ENCODE measurements at places on chromosomes 12 and 14.

- DNase-seq, result no peak
Observed at GRCh38 chr14:34029921-34030334, 79.1 kb upstream of the EGLN3 start.

DNA sequence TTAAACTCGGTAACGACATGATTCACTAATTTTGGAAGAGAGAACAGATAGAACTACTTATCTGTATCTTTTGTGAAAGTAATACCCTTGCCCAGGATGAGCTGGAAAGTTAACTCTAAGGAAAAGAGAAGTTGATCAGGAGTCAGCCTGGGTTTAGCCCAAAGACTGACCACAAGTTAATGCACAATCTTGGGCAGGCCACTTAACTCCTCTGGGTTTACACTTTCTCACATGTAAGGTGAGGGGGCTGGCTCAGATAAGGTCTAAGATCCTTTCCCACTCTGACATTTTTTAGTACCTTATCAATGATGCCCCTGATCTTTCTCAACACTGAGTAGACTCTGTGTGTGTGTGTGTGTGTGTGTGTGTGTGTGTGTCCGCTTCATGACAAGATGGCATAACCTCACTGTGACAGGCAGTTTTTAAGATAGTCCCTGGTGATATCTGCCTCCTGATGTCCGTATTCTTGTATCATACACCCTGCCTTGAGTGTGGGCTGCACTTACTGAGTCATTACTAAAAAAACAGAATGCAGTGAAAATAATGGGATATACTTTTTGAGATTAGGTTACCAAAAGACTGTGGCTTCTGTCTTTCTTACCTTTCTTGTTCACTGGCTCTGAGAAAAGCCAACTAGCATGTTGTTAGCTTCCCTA lies 56.2 kb upstream of the CCDC198 start:
- no peak for DNase-seq

DNA sequence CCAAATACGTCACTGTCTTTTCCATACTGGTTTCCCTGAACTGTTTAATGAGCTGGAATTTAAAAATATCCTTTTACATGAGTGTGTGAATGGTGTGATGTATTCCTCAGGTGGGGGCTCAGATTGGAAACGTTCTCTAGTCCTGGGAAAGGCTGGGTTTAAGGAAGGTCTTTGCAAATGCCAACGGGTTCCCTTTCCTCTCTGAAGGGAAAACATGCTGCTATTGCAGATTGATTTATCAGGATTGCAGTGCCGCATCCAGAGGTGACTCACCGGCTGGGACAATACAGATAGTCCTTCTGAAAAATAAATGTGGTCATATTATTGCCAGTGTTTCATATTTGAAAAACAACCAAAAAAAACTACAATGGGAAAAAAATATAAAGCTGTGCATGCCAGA lies 193.1 kb upstream of the FLRT2 start:
- DNase-seq, result no peak

- DNase-seq, result no peak
Observed at GRCh38 chr12:112105891-112106290, 2.7 kb downstream of the NAA25 start.

DNA sequence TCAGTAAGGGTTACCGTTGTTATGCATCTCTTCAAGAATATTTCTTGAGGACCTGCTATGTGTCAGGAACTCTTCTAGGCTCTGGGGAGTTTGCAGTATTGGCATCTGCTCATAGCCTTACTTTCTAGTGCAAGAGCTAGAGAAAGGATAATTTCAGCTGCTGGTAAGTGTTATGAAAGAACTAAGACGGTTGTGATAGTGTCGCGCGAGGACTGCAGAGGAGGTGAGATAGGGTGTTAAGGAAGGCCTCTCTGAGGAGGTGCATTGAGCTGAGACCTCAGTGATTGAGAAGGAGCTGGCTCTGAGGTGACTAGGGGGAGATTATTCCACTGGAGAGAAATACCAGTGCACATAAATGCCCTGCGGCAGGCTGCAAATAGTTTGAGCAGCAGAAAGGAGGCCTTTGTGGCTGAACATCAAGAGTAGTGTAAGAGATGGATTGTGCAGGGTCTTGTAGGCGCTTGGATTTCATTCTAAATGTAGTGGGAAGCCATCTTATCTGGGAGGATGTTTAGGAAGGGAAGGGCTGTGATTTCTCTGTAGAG lies 824 bp downstream of the DDX55 start:
- no peak for DNase-seq

DNA sequence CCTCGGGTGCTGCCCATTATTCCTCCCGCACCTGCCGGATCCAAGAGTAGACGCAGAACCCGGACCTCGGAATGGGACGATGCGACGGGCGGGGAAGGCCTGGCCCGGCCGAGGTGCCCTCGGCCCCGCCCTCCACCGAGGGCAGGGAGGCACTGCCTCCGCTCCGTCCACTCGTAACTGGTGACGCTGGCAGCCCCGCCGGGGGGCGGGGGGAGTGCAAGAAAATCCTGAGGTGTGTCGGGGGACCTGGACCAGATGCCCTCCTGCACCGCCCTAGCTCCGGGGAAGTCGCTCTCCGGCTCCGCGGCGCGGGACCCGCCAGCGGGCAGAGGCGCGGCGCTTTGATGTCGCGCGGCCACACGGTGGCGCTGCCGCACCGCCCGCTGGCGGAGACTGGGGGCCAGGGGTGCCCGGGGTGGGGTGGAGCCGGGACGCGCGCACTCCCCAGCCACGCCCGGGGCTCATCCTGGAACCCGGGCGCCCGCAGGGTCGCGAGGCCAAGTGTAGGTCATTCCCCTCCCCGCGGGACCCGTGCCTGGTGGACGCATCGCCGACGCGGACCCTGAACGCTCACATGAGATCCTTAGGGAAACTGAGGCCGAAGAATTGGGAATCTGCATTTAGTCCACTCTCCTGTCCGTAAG lies 202.8 kb downstream of the TTC8 start:
- DNase-seq, result peak; percentile 36

- no peak for DNase-seq
Observed at GRCh38 chr12:124583854-124584253, 16.4 kb upstream of the NCOR2 start.

GRCh38 chr12:116009805-116010204 lies 267.7 kb downstream of the MED13L start:
- no peak for DNase-seq

DNA sequence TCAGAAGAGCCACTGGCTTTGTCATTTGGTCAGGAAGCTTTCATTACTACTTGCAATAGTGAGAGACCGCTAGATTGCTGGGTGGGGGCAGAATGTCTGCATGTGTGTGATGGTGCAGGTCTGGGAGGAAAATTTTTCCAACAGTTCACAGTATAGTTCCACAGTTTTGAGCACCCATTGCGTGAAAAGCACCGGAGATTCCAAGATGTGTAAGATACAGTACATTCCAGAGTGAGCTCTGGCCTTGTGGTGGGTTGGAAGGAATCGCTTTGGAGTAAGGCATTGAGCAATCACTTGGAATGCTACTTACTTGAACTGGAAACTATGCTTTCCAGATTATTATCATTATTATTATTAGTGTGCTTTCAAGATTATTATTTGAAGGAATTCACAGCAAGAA lies 47.6 kb upstream of the FRMD6 start:
- no peak for DNase-seq

DNA sequence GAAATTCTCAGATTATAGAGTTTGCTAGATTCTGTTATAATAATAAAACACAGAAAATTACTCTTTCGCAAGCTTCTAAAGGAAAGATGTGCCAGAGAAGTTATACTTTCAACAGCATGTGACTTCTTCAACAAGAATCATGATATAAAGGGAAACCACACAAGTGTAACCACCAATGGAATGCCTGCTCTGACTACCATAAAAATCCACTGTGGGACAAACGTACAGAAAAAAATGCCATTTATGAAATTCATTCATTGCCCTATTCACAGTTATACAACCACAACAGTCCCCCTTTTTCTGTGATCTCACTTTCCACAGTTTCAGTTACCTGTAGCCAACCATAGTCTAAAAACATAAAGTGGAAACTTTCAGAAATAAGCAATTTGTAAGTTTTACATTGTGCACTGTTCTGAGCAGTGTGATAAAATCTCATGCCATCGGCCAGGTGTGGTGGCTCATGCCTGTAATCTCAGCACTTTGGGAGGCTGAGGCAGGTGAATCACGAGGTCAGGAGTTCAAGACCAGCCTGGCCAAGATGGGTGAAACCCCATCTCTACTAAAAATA lies 3.2 kb downstream of the CATSPERB start:
- no peak for DNase-seq

DNA sequence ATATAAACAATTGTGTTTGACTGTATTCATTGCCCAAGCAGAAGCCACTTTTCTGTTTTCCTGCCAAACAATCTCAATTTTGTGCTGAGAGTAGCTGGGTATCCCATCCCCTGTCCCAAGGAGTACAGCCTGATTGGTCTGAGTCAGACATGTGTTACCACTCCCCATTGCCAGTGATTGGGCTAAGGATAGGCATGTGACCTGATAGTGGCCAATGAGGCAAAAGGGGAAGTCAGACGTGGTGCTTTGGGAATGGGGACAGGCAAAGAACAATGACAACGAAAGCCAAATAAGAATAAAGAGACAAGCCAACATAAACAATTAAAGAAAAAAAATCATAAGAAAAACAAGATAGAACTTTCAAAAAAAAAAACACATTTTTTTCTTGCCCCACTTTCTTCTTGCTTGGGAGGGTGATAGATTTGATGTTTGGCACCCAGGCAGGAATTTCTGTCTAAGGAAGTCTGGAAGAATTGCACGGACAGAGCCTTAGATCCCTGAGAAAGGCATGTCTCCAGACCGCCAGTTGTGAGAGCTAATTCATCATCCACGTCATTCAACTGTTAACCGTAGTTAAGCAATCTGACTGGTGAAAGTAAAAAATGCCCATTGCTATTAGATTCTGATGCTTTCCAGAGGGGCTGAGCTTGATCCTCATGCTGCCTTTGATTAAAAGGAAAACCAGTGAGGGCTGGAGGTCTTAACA lies 626.6 kb upstream of the TMEM132C start:
- no peak for DNase-seq

DNA sequence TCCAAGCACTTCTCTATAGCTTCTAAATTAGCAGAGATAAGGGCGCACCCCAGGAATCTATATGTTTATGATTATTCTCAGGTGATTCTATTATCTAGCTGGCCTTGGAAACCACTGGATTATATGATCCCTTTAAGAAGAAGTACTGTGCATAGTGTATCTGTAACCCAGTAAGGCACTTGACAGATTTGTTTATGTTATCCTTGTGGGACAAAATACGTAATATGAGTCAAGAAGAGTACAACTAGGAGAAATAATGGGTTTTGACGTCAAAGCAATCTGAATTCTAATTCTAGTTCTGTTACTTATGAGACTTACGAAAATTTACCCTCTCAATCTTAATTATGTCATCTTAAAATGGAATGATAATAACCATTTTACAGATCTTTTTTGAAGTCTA lies 259.6 kb upstream of the NAV3 start:
- DNase-seq, result no peak

GRCh38 chr12:60010486-60010885 lies 414.7 kb downstream of the SLC16A7 start:
- no peak for DNase-seq

DNA sequence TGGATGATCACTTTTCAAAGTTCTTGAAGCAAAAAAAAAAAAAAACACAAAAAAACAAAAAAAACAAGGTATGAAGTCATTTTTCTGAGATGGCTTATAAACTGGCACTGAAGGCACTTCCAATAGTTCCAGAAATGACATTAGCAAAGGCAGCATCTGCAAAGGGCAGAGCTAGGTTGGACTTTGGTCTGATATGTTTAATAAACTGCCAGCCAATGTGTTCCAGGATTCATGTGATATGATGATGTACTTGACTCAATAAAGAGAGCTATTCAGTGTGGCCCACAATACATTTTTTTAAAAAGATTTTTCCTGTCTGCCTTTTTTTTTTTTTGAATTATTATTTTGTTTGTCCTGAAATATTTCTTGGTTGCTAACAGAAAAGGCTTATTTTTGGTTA lies 79.6 kb downstream of the VRK1 start:
- DNase-seq, result no peak

DNA sequence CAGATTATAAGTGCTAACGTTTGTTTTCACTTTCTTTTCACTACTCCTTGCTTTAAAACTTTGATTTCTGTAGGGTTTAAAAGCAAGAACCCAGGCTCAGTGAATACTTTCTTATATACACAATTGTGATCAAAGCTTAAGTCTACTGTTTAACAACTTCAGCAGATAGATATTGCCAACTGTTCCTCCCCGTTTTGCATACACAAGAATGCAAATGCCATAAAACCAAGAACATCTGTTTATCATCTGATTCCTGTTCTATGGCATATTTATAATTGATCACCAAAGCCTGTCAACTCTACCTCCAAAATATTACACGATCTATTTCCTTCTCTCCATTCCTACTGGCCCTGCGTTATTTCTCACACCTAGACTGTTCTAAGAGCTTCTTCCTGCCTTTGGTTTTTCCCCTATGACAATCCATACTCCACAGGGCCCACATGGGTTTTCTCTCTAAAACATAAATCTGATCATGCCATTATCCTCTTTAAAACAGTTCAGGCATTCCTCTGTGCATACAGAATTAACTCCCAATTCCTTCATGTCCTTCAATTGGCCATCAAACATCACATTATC lies 15.9 kb downstream of the MED13L start:
- DNase-seq, result no peak

Measured in NCI-H1930 (cell line).